Neural progenitor cell (in vitro differentiated cells): ENCODE measurements at places on chromosomes 11 and 22. TPM values are rescaled to one million over a fixed set of nuclear protein-coding genes. Genes with fewer than 3 reads are reported as not detected.

GRCh38 chr11:64084951-64085710, 49.4 kb downstream of the FLRT1 start:
- H3K4me3 ChIP-seq = no peak overlapping the region
- no peaks in the 10 kb centered on the region for H3K36me3 ChIP-seq
- peaks cover 17% of the 10 kb centered on the region for H3K4me1 ChIP-seq
- DNase-seq = no peak
- peaks cover 6% of the 10 kb centered on the region for H3K27me3 ChIP-seq

DNA sequence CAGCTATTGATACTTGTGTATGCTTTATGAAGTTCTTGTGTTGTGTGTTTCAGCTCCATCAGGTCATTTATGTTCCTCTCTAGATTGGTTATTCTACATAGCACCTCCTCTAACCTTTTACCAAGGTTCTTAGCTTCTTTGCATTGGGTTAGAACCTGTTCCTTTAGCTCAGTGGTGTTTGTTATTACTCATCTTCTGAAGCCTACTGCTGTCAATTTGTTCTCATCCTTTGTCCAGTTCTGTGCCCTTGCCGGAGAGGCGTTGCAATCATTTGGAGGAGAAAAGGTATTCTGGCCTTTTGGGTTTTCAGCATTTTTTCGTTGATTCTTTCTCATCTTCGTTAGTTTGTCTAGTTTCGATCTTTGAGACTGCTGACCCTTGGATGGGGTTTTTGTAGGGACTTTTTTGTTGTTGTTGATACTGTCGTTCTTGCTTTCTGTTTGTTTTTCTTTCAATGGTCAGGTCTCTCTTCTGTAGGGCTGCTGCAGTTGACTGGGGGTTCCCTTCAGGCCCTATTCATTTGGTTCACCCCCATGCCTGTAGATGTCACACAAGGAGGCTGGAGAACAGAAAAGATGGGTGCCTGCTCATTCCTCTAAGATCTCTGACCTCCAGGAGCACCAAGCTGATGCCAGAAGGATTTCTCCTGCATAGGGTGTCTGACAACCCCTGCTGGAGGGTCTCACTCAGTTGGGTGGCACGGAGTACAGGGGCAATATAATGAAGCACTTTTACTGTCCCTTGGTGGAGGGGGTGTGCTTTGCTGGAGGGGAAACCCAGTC, 35.9 kb upstream of the MUC15 start:
- peaks cover 7% of the 10 kb centered on the region for H3K4me1 ChIP-seq
- no peaks in the 10 kb centered on the region for H3K27me3 ChIP-seq
- H3K36me3 ChIP-seq = no peaks in the 10 kb centered on the region

DNA sequence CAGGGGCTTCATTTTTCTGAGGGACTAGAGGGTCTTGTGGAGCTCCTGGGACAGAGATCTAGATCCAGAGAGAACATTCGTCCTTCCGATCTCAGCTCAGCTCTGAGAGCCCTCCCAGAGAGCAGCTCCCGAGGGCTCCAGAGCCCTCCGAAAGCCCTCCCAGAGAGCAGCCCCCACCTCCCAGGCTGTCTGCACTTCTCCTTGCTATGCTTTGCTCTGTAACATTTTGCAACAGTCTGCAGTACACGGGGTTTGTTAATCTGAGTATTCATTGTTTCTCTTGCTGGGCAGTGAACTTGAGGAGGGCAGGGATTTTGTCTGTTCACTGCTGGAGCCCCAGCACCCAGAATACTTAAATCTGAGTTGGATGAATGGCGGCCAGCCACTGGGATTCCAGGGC, 2.6 kb downstream of the GGA1 start:
- no peak overlapping the region for H3K27ac ChIP-seq
- peaks cover 9% of the 10 kb centered on the region for H3K4me1 ChIP-seq
- H3K4me3 ChIP-seq = no peak overlapping the region
- DNase-seq = no peak

GRCh38 chr11:2293984-2294925, 7.5 kb downstream of the C11orf21 start:
- no peaks in the 10 kb centered on the region for H3K36me3 ChIP-seq
- peaks cover 59% of the 10 kb centered on the region for H3K27me3 ChIP-seq
- no peaks in the 10 kb centered on the region for H3K4me1 ChIP-seq
- no peak overlapping the region for H3K27ac ChIP-seq

GRCh38 chr11:22415476-22415875, 77.3 kb downstream of the SLC17A6 start:
- H3K4me1 ChIP-seq = no peaks in the 10 kb centered on the region
- H3K27ac ChIP-seq = no peak overlapping the region
- DNase-seq = no peak
- H3K27me3 ChIP-seq = no peaks in the 10 kb centered on the region
- no peak overlapping the region for H3K4me3 ChIP-seq

DNA sequence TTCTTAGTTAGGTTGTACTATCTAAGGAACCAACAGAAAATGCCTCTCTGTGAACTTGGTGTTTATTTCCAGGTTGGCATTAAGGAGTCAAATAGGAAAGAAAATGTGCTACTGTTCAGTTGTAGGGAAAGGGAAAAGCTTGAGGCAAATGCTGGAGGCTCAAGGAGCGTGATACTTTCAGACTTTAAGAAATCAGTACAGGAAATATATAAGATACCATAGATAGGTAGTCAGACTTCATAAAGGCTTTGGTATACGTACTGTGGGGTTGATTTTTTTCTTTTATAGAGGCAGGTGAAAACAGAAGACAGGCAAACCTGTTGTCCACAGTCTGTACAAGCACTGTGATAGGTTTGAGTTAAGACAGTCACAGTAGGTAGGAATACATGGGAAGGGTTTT, 30.8 kb downstream of the EP300 start:
- H3K27me3 ChIP-seq = no peaks in the 10 kb centered on the region
- H3K4me1 ChIP-seq = no peaks in the 10 kb centered on the region
- no peak overlapping the region for H3K4me3 ChIP-seq
- H3K36me3 ChIP-seq = peaks cover 34% of the 10 kb centered on the region
- no peak overlapping the region for H3K27ac ChIP-seq

GRCh38 chr11:12196308-12196707, 85.9 kb downstream of the MICAL2 start:
- DNase-seq = no peak
- no peak overlapping the region for H3K4me3 ChIP-seq
- peaks cover 9% of the 10 kb centered on the region for H3K4me1 ChIP-seq

OR8D1 gene
- not detected in 2 replicates for total RNA-seq

OR2AT4 gene
- 0.22 TPM in 1 of 2 replicates, not detected in the other for total RNA-seq

RNF214 gene
- total RNA-seq = 20.9 and 43.6 TPM in 2 replicates

FIBIN gene
- total RNA-seq = 0.09 TPM in 1 of 2 replicates, not detected in the other
